ENCODE measurements at places on chromosomes 13 and 19.

- DNase-seq: no peak
Observed at GRCh38 chr19:35935911-35936737, at the start of gene LRFN3. TSS of gene LRFN3 (plus strand) at chr19:35936374. CDS start at chr19:35939426, 3,052 bp downstream.

GRCh38 chr13:94987869-94988268 lies 275.5 kb upstream of the SOX21 start:
- no peak for DNase-seq

- DNase-seq: no peak
Observed at GRCh38 chr13:48532256-48532505, 699 bp downstream of the RCBTB2 start.

- no peak for DNase-seq
Observed at GRCh38 chr19:13089139-13089856, 13.4 kb downstream of the LYL1 start.

GRCh38 chr13:48750588-48751383 lies 97.1 kb downstream of the CYSLTR2 start:
- no peak for DNase-seq

GRCh38 chr19:48342841-48343540 lies 17.6 kb downstream of the EMP3 start:
- no peak for DNase-seq

All from cortex of kidney (tissue), 1 donor.